SW 1271 (cell line): ENCODE measurements at places on chromosomes 2 and 18.
A peak's percentile ranks its signal among the peaks of the same experiment; 100 is the strongest.

- DNase-seq = no peak
These were observed 19.1 kb upstream of the CCDC178 start for GRCh38 chr18:33459612-33460011.

DNA sequence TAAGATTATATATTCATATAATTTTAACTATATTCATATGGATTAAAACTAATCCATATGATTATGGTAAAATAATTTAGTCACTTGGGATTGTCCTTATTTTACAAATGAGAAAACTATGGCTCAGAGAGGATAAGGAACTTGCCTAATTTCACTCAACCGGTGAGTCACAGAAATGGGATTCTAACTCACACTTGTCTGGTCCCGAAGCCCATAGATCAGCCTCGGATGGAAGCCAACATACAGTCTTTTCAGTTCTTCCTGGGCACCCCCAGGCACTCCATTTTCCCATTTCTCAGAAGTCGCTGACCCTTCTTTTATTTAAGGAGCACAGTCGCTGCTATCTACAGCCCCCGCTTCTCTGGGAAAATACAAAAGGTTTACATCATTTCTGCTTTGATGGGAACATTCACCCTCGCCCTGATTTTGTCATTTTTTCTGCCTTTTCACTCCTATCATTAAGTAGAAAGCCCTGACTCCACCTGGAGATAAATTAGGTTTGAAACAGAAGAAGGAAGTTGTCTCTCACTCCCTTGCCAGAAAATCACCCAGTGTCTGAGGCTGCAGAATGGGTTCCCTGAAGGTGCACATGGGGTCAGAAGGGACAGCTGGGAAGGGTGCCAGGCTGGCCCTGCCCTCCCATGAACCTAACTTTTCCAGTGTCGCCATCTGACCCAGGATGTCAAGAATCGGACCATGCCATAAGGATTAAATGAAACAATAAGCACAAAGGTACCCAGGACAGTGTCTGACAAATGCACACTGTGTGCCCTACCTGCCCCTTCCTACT, 36.6 kb downstream of the CYP1B1 start:
- DNase-seq = no peak

DNA sequence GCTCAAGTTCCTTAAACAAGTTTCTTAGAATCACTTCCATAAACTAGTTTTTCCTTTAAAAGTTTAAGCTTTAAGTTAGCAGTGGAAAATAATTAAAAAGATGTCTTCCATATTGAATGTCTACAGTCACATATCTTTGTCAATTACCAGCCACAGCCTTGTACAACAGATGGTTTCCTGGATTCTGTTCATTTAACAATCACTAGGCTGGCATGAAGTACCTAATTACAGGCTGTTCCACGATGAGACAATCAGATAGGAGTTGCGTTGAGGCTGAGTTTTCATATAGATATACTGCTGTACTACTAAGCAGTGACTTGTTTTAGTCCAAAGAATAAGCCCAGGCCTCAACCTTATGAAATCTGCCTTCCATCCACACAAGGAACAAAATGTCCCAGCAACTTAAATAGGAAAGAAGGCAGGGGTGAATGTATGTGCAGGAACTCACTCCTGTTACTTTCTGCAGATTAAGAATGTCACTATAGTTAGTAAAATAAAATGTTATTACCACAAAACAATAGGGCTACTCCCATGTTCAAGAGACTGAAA, 131.0 kb downstream of the ZAP70 start:
- no peak for DNase-seq

DNA sequence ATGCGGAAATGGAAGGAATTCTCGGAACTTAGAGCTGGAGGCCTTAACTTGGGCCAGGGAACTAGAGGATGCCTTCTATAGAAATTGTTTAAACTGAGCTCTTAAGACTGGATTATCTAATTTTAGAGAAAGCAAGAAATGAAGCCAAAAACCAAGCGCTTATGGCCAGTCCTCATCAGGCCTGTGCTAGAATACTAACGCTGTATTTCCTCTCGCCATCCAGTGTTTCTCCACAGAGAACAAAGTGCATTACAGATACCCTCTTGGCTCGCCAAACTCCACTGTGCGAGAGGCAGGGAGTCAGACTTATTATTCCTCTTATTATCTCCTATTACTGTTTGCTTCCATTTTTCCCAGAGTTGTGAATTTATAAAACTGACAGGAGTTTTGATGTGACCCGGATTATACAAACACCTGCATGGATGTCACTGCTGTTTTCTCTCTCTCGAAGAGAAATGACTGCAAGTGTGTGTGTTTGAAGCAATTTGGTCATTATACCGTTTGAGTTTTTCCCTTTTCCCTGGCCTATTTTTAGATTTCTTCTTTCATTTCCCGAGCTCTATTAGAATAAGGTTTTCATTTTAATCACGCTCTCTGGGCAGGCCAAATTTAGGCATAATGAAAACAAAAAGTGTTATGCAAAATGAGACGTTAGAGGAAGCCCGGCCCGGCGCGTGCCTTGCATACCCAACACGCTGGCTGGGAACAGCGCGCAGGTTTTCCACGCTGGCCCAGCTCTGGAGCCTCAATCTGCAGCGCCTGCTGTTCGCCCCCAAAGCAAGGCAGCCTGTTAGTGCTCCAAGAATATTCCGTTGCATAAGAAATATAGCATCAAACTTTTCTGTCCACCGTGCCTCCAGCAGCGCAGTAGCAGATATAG, 103.3 kb downstream of the ALK start:
- no peak for DNase-seq

DNA sequence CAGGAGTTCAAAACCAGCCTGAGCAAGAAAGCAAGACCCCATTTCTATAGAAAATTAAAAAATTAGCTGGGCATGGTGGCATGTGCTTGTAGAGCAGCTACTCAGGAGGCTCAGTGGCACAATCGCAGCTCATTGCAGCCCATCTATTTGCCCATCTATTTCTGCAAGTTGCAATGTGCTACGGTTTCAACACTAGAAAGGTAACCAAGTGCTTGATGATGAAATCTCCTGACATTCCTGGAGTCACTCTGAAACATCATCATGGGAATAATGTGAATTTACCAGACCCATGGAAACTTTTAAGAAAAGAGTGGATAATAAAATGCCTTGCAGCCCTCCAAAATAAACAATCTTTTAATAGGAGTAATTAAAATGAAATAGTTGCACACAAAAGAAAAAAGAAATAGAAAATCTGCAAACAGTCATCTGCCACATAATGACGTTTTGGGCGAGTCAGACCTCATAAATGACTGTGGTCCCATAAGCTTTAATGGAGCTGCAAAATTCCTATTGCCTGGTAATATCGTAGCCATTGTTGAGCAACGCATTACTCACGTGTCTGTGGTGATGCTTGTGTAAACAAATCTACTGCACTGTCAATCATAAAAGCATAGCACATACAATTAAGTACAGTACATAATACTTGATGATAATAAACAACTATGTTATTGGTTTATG, 46.6 kb upstream of the AMMECR1L start:
- peak; percentile 37 for DNase-seq

GRCh38 chr18:5294457-5295230, 882 bp downstream of the ZBTB14 start:
- DNase-seq = peak; percentile 7

- DNase-seq = no peak
These were observed 37.8 kb upstream of the THUMPD2 start for GRCh38 chr2:39816845-39817244.

GRCh38 chr2:12607971-12608370, 108.8 kb upstream of the TRIB2 start:
- no peak for DNase-seq

DNA sequence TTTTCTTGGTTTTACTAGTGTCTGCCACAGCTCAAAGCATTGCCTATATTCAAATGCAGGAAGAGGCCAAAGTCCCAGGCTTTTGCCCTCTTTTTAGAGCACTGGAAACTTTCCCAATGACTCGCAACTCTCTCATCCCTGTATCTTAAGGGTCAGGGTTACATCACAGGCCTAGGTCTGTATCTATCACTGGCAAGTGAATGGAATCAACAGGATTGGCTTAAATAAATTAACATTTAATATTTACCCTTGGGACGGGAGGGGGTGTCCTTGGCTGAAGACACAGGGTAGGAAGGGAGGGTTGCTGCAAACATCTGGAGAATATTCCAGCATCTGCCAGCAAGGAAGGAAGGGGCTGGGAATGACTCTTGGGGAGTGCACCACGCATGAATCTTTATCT, 242.6 kb downstream of the SLC4A3 start:
- DNase-seq = no peak

- DNase-seq = no peak
These were observed 28.7 kb downstream of the SMAD2 start for GRCh38 chr18:47901624-47902362.

DNA sequence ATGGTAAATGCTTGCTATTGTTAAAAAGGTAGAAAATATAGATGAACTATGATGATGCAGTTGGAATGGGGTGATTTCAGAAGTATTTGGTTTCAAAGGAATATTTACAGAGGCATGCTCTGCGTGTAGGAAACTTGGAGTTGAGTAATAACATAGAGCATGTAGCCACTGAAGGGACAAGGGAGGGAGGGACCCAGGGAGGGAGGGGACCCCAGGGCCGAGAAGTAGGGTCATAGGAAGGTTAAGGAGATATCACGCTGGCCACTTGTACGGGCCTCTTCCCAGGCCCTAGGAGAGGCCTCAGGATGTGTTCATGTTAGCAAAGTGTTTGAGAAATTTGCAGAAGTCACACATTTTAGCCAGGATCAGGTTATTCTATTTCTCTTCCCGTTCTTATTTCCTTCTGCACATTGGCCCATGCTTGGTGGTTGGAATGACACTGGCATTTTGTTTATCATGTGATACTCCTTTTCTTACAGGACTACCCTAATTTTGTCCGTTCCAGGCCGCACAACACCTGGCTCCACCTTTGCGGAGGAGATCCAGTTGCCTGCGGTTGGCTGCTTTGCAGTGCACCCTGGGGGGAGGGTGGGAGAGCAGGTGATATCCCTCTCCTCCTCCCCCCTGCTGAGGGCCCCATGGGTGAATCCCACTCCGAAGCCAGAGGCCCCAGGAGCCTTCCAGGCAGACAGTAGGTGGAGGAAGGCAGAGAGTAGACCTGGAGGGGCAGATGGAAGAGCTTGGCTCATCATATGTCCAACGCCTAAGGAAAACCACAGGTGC, 16.9 kb upstream of the ACKR3 start:
- DNase-seq = no peak

GRCh38 chr2:118363604-118364003, 275.3 kb downstream of the INSIG2 start:
- DNase-seq = no peak

DNA sequence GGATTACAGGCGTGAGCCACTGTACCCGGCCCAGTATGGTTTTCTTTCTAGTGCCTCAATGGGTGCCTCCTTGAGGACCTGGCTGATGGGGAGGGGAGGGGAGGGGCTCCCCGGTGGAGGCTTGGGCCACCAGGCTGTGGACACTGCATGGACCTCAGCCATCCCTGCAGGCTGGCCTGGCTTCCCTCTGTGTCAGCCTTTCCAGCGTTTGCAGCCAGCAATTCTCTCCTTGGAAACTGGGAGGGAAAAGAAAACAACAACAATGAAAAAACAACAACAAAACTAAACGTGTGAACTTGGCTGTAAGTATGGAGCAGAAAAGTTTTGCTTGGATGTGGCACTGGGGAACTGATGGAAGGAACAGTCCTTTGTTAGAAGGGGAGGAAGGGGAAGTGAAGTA, 159.3 kb downstream of the GLI2 start:
- DNase-seq = no peak

DNA sequence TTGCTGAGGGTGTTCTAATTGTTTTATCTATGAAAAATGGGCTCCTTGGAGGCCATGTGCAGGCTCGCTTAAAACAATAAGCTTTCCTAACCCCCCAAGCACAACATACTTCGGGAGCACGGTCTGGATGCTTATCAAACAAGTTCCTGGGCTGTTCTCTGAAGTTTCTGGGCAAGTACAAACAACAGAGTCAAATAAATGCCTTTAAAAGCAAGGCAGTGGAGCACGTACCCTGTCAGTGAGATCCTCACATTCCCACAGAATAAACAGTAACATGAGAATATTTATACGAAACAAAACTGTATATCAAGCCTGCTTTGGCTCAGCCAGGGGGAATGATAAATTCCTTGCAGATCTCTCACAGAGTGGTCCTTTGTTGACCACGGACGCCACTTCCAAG, 44.8 kb downstream of the FTCDNL1 start:
- no peak for DNase-seq

GRCh38 chr2:205556841-205557539, 125.3 kb upstream of the NRP2 start:
- DNase-seq = no peak

DNA sequence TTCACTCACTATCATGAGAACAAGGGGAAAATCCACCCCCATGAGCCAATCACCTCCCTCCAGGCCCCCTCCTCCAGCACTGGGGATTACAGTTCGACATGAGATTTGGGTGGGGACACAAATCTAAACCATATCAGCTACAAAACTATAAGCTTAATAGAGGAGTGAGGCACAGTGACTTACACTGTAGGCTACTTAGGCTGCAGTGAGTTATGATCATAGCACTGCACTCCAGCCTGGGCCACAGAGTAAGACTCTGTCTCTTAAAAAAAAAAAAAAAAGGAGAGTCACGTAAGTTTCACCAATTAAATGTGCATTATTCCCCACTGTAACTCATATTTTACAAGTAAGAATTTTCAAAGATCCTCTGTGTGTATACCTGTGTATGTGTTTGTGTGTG, 26.2 kb upstream of the COLEC12 start:
- no peak for DNase-seq

GRCh38 chr2:18803141-18803939, 214.0 kb upstream of the NT5C1B start:
- no peak for DNase-seq

GRCh38 chr2:54599914-54600313, 123.5 kb upstream of the EML6 start:
- no peak for DNase-seq

DNA sequence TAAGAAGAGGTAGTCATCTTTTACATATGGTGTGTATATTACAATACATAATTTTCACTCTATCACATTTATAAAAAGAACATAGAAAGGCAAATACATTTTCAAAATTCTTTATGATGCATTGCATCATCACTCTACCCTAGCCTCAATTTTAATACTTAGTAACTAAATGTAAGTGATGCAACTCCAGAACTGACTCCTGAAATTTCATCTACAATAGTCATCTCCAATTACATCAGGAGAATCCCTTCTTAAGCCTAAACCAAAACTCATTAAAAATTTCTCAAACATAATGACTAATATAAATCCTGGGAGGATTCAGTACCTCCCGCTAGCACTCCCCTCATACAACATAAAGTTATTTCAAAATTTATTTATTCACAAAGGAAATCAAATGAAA, 15.9 kb downstream of the TMX3 start:
- DNase-seq = no peak

- DNase-seq = no peak
These were observed 676.0 kb upstream of the SALL3 start for GRCh38 chr18:78303519-78304191.

- DNase-seq = no peak
These were observed 175.1 kb downstream of the GALNT1 start for GRCh38 chr18:35756506-35757117.

DNA sequence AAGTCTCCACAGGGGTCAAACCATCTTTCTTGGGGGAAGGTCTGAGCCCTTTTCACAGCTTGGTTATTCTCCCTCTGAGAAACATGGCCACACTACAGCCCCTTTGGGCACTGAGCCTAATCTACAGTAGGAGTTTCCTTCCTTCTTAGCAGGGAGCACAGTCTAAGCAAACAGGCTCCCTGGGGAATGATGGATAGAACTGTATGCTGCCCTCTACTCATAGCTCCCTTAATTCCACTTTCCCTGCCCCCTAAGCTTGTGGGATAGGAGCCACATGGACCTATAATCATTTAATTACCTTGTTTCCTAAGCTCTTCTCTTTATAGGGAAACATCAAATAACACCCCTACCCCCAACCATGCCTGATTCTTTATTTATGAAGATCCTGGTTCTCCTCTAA, 442.1 kb upstream of the MEX3C start:
- no peak for DNase-seq

- no peak for DNase-seq
These were observed 1.7 kb upstream of the TXNDC2 start for GRCh38 chr18:9884090-9884489.
